A549 treated with CORT108297 at 1 μM for 4 hours (cell line): ENCODE measurements at places on chromosomes 7 and 10. TPM values are rescaled to one million over a fixed set of nuclear protein-coding genes. Genes with fewer than 3 reads are reported as not detected.

Gene NPY4R
- 28.7 to 50.0 TPM (median 40.4 TPM) in 5 replicates for total RNA-seq

Gene FANK1
- 2.5 to 4.0 TPM (median 2.8 TPM) in 5 replicates for total RNA-seq

Gene FIS1
- total RNA-seq, result 129 to 152 TPM (median 146 TPM) in 5 replicates

Gene GHRHR
- total RNA-seq, result not detected in 5 replicates

Gene CRYGN
- total RNA-seq, result not detected in 5 replicates

Gene VKORC1L1
- total RNA-seq, result 28.2 to 32.7 TPM (median 31.8 TPM) in 5 replicates

Gene SPDYE2B
- not detected in 5 replicates for total RNA-seq

Gene ADRB1
- total RNA-seq, result 0.59 to 0.94 TPM (median 0.78 TPM) in 5 replicates

Gene LLCFC1
- total RNA-seq, result not detected in 5 replicates

Gene NEURL1
- total RNA-seq, result 0.20 to 0.59 TPM (median 0.52 TPM) in 5 replicates

Gene DOCK4
- total RNA-seq, result 3.7 to 6.3 TPM (median 5.6 TPM) in 5 replicates
